NCI-H524 (cell line): ENCODE measurements at places on chromosomes 12 and 14.

DNA sequence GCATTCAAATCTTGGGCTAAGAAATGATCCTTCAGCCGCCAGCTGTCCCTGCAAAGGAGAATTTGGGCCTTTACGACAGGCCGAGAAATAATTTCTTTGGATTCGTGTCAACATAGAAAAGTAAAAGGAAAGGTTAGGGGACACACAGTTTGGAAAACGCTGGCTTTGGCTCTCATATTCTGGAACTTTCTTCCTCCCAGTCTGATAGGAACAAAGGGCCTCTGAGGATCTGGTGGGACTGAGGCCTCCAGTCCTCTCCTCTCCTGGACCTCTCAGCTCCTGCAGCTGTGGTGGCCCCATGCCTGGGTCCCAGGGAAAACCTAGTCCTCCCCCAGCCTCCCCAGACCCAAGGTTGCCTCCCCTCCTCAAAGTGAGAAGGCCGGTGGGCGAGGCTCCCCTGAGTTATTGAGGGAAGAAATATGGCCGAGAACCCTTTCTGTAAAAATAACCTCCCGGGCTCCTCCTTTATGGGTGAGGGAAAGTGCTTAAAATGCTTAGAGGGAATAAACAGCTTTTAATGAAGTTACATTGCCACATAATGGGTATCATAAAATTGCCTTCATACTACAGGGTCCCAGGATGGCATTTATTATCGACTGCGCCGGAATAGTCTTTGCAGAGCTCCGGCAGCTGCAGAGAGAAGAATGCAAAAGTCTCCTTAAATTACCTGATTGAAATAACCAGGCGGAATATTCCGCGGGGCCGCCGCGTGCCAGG, 188.3 kb downstream of the PHETA1 start:
- DNase-seq, result peak; percentile 5

DNA sequence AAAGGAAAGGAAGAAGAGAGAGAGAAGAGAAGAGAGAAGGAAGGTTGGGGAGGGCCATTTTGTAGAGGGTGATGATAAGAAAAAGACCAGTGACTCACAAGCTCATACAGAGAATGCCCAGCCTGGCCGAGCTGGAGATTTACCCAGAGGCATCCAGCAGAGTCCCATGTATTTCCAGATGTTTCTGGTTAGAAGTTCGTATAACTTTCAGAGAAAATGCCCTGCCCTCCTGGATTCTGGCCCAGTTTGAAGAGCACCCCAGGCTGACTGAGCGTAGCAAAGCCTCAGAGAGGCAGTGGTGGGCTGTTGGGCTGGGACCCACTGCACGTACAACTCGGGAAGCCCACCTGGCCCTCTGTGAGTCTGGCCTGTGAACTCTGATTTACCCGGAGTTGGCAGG, 221.8 kb downstream of the SLC41A2 start:
- DNase-seq, result no peak

GRCh38 chr12:26938701-26939062, 412 bp downstream of the FGFR1OP2 start:
- no peak for DNase-seq

DNA sequence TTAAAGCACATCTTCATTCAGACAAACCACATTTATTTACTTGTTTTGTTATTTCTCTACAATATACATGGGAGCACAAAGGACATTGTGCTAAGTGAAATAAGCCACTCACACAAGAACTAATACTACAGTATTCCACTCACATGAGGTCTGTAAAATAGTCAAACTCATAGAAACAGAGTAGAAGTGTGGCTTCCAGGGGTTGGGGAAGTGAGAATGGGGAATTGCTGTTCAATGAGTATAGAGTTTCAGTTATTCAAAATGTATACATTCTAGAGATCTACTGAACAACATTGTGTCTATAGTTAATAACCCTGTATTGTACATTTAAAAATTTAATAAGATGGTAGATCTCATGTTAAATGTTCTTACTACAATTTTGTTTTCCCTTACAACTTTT, 88.8 kb downstream of the ATXN7L3B start:
- DNase-seq, result no peak

GRCh38 chr14:95686935-95687334, 709 bp downstream of the TCL1B start:
- DNase-seq, result no peak

DNA sequence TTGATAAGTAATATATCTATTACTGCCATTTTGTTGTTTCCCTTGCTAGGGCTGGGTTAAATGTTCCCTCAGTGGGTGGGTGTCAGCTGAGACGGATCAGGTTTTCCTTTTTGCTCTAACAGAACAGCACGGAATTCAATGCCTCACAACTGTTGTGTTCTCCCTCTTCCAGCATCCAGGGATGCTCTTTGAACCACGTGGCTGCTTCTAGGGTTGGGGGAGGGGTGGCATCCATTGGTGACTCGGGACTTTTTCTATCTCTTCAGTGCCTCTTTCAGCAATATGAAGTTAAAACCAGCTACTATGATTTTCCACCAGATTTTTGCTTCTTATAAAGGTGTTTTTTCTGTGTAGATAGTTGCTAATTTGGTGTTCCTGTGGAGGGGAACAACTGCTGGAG, 884.9 kb upstream of the FOXG1 start:
- no peak for DNase-seq

- DNase-seq, result no peak
Measured at GRCh38 chr14:94593749-94594431, 12.7 kb downstream of the SERPINA5 start.

- DNase-seq, result no peak
Measured at GRCh38 chr14:89723930-89724627, 230.5 kb downstream of the EFCAB11 start.

DNA sequence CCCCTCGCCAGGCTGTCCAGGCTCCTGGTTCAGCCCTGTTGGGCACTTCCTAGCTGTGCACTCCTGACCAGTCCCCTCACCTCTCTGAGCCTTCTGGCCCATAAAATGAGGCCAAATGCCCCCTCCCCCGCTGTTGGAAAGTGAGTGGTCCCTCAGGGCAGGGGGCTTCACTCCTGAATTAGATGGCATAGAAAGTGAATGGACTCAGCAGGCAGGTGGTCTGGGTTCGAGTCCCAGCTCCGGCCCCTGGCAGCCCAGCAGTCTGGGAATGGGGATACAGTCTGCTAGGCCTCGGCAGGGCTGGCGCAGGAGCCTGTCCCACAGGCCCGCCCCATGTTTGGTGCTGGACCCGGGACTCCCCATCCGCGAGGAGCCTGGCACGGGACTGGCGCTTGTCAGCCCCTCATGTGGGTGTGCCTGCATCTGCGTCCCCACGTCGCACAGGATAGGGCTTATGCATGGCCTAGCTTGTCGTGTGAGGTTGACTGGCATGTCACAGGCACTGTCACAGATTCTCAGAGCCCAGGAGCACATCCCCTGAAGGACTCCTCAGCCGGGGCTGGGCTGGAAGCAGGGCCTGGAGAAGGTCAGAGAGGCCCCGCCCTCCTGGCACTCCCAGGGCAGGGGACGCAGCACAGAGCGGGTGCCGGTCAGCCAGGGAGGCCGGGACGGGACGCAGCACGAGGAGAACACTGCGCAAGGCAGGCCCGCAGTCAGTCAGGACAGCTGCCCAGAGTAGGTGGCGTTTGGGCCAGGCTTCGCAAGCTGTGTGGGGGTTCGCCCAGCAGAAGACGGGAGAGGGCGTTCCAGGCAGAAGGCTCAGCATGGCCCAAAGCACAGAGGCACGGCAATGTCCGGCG, 40.5 kb downstream of the DIO3 start:
- DNase-seq, result no peak

DNA sequence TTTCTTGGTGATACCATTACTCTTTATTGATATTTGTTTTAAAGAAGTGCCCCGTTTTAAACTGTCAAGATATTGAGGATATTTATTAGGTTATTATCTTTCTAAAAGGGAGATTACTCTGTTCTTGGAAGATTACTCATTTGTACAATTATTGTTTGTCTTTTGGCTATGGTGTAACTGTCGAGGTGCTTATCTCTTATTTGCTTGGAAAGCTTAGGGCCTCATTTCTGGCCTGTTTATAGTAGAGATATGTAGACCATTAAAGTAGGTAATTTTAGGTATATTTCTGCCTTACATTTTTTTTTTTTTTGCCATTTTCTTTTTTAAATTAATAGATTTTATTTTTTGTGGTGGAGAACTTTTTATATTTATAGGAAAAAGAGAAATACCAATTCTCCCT, 74.2 kb downstream of the KTN1 start:
- DNase-seq, result no peak

- DNase-seq, result no peak
Measured at GRCh38 chr12:89731089-89731488, 22.5 kb upstream of the ATP2B1 start.

DNA sequence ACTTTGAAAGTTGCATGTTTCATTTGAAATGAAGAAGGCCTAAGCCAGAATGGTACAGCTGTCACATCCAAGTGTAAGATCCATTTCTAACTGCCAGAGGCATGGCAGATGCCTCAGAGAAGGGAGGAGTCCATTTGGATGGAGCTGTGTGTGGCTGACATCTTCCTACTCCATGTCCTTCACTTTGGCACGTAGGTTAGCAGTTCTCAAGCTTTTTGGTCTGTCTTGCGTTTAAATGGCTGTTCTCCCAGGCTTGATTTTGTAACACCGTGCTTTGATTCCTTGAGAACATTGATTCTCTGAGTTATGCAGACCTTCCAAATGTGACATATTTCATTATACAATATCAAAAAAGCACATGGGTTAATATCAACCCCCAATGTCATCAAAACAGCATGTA, 23.4 kb downstream of the EML1 start:
- no peak for DNase-seq

DNA sequence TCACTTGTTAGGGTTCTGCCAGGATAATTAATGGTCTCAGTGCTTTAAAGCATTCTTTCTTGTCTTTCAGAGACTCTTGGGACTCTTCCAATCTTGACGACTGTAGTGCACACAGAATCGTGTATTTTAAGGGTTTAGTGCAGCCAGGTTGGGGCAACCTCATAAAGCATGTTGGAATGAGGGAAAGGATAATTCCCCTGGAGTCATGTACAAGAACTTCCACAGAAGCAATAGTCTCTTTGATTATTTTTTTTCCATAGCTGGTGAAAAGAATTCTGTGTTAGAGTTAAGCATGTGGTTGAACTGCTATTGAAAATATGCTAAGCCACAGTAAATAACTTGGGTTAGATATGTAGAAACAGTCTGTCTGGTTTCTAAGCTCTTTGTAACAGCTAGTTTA, 246.8 kb upstream of the DAAM1 start:
- DNase-seq, result no peak

GRCh38 chr12:7297865-7298264, 6.0 kb upstream of the ACSM4 start:
- DNase-seq, result no peak

GRCh38 chr14:25215607-25216006, 165.7 kb upstream of the STXBP6 start:
- peak; percentile 91 for DNase-seq

GRCh38 chr12:116635487-116635886, 76.3 kb downstream of the MAP1LC3B2 start:
- DNase-seq, result no peak

GRCh38 chr12:1826401-1826800, 6.0 kb downstream of the LRTM2 start:
- no peak for DNase-seq

DNA sequence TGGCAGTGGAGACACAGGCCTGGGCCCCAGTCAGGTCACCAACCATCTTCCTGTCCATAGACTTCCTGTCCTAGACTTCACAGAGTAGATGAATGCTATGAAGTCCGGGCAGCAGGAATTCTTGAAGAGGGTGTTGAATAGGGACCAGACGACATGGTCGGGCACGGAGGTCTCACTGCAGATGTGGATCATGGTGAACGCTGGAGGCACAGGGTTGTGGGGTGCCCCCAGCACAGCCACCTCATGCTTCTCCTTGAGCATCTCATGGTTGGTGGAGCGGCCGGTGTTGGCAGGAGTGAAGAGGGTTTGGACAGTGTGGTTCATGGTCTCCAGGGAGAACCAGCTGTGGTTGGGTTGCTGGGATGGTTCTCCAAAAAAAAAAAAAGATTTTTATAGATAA, 55.8 kb upstream of the AMIGO2 start:
- no peak for DNase-seq

DNA sequence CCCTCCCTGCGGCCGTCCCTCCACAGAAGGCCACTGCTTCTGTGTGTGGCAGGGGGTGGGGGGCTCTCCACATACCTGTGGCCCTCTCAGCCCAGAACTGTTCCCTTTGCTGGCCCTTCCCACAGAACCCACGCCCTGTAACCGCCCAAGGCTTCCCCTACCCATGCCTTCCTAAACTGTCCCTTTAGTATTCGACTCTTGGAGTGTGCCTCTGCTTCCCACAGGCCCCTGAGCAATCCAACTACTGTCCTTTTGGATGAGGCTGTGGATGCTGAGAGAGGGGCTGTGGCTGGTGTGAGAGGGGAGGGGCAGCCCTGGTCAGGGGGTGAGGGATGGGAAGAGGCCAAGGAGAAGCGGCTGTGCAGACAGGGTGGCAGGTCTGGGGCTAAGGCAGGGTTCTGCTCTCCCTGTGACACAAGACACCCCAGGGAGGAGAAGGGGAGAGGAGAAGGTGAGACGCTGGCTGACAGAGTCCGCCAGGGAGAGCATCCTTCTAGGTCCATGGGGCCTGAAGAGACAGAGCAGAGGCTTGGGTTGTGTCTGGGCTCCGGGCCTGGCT, 46.0 kb downstream of the DLK1 start:
- no peak for DNase-seq

DNA sequence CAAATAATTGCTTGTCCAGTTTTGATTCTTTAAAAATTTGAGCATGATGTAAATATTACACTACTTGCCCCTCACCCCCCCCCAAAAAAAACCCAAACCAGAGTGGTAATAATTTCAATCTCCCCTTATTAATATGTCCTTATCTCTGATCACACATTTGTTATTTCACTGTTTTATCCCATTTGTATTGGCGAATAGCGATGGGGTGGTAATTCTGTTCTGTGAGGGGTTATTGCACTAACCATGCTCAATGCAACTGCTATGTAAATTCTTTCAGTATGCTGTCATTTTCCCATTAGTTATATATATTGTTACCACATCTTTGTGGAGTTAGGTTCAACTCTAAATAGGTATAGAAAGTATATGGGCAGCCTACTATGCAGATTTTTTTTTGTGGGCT, 1.1 kb downstream of the RIMKLB start:
- no peak for DNase-seq

DNA sequence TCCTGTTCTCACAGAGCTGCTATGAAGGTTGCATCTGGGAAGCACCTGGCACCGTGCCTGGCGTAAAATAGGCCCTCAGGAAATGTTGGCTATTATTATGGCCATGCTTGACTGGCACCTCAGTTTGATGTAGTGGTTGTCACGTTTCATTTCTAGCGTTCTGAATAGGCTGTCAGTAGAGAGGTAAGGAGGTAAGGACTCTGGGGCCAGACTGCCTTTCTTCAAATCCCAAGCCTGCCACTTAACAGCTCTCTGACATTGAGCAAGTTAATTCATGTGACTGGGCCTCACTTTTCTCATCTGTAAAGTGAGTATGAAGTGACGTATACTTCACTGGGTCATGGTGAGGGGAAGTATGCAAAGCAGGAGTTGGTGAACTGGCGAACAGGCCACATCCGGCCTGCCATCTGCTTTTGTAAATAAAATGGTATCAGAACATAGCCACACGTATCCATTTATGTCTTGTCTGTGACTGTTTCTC, 196.2 kb downstream of the CACNA1C start:
- DNase-seq, result no peak

DNA sequence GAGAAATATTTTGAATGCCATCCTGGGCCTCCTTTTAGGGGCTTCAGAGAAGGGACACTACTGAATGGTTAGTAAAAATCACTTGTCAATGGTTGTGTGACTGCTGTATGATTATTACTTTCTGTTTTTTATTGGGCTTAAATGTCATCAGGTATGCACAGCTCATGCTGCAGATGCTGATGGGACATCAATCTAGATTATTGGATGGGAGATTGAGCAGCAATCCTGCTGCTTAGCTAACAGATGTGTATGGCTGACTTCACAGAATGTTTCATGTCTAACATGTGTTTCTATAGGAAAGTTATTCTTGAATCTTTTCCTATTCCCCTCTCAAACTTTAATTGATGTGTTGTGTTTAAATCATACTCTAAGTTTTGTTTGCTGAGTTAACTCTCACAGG, 166.8 kb downstream of the RMST start:
- DNase-seq, result no peak
